ENCODE measurements at places on chromosomes 16 and 17.

DNA sequence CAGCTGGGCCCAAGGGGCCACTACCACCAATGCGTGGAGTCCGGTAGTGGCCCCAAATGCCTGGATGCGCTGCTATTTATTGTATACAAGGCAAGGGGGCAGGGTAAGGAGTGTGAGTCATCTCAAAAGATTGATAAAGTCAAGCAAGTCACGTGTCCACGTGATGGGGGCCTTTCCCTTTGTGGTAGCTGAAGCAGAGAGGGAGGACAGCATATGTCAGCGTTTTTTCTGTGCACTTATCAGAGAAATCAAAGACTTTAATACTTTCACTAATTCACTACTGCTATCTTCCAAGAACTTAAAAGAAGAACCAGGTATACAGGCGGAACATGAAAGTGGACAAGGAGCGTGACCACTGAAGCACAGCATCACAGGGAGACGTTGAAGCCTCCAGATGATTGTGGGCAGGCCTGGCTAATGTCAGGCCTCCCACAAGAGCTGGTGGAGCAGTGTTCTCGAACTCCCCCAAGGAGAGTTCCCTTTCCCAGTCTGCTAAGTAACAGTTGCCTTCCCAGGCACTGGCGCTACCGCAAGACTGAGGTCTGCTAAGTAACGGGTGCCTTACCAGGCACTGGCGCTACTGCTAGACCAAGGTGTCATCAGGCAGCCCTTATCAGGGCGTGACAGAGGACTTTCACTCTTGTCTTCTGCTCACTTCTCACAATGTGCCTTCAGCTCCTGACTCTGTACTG, 10.8 kb upstream of the ASB16 start:
- peak; percentile 50 for DNase-seq

- no peak for DNase-seq
Measured at GRCh38 chr17:58960068-58960467, 146.6 kb downstream of the TRIM37 start.

GRCh38 chr17:58082341-58082869, 814 bp upstream of the DYNLL2 start:
- DNase-seq = no peak

DNA sequence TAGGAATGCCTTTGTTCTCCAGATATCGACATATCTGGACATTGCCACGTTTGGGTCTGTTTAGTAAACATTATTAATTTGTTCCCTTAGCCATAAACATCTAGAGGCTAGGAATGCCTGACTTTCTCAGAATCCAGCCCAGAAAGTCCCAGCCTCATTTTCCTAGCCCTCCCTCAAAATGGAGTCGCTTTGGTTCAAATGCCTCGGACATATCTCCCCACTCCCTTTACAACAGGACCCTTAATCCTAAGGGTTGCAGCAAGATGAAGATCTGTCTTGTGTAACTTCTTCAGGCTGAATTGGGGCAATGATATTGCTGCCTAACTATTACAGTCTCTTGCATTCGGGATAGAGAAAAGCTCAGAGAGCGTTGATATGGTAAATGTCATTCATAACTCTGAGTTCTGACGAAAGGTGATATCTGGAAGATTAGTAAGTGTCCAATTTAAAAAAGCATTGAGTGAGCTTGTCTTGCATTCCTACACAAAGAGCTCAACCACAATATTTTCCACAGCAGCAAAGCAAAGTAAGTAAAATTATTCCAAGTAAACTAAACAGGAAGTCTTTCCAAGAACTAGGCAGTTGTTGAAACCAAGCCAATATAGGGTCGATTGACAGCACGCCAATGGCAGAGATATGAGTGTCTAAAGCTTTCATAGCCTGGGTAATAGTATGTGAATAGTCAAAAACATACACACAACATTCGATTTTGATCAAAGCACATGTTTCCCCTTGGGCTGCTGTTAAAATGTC, 46.0 kb upstream of the ARL4D start:
- DNase-seq = no peak

DNA sequence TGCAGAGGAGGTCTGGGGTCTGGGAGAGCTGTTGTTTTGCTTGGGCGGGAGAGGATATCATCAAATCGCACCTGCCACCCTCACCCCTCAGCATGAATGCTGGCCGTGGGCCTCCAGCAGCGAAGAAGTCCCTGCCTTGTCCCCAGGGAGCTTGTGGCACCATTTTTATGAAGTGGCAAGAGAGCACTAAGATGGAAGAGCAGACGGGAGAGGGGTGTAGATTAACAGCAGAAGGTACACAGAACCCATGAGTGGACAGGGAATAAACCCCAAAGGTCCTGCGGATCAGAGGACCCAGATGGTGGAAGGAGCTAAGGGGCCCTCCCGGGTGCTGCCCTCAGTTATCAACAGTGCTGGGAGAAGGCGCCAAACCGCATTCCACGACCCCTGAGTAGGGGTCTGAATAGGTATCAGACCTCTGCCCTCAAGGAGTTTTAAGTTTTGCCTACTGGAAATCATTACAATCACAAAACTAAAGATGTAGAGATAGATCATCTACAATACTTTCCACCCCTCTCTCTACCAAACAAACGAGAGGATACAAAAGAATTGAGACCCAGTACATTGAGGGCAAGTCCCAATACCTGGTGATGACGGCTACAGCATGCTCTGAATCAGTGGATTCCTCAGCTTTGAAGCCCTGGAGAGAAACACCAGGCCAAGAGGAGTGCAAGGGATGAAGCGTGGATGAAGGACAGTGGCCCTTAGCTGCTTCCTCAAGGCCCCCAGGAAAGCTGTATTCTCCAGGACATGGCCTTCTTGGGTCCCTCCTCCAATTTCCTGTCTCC, 60.2 kb downstream of the CCDC182 start:
- DNase-seq = no peak

- DNase-seq = no peak
Measured at GRCh38 chr16:62665269-62665668, 629.0 kb upstream of the CDH8 start.

DNA sequence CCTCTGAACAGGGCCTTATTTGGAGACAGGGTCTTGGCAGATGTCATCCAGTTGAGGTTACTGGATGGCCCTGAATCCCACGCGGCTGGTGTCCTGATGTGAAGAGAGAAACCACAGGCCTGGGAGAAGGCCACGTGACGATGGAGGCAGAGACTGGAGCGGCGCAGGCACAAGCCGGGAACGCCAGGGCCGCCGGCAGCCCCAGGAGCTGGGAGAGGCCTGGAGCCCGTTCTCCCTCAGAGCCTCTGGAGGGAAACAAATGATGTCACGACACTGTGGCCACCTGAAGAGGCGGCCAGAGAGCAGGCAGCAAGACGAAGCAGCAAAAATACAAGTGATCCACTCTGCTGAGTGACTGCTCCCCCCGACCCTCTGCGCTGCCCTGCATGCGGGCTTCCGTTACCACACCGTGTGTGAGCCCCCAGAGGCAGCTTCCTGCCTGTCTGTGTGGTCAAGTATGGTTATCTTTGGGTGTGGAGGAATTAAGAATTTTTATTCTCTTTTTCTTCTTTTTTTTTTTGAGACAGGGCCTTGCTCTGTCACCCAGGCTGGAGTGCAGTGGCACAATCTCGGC, 11.6 kb downstream of the CD7 start:
- DNase-seq = no peak

DNA sequence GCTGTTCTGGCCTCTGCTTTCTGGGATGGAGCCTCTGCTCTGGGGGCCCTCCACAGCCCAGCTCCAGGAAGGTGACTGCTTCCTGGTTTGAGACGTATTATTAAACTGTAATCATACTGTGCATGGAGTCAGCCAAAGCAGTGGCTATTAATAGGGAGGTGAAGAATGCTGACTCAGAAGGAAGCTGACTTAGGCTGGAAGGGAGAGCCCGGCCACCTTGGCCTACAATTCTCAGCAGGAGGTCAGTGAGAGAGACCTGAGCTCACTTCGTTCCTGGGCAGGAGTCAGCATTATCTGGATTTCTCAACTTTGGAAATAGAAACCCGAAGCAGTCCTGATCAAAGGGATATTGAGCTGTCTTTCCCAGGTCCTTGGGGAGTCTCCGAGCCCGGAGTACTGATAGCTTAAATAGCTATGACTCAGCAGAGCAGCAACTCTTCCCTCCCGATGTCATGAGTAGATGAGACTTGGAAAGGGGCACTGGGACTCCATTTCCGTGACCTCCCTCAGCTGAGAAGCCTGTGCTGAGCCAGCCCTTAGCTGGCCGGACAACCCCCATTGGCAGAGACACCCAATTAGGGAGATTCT, 91.8 kb downstream of the YPEL2 start:
- DNase-seq = no peak

GRCh38 chr17:67403065-67403464, 26.0 kb downstream of the PITPNC1 start:
- DNase-seq = no peak

GRCh38 chr16:78816499-78817195, 717.2 kb downstream of the WWOX start:
- no peak for DNase-seq

GRCh38 chr16:11347831-11348230, 2.6 kb downstream of the RMI2 start:
- no peak for DNase-seq

GRCh38 chr17:50273654-50274040, 619 bp upstream of the TMEM92 start:
- DNase-seq = no peak

DNA sequence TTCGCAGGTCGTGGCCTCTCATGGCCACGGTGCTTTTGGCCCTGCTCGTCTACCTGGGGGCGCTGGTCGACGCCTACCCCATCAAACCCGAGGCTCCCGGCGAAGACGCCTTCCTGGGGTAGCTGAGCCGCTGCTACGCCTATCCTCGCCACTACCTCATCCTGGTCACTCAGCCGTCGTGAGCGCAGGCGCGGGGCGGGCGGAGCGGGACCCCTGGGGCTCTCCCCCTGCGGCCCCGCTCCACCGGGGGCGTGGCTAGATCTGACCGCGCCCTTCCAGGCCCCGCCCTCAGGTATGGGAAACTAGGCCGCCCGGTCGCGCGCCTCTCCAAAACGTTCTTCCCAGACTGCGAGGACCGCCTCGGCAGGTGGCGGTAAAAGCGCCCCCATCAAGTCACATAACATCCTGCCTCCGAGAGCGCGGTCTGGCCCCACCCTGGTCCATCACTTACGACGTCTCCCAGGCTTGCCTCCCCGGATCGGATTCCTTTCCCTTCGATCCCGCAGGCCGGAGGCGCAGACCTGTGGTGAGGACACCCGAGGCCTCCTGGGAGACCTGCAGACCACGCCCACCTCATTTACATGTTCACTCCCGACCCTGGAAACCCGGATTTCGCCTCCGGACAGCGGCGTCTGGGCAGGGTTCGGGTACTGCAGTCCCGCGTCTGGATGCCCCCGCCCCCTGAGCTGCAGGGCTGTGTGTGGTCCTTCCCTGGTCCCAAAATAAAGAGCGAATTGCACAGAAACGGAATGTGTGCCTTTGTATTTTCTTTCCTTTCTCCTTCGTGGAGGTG, 91.5 kb upstream of the TMEM97 start:
- DNase-seq = no peak

DNA sequence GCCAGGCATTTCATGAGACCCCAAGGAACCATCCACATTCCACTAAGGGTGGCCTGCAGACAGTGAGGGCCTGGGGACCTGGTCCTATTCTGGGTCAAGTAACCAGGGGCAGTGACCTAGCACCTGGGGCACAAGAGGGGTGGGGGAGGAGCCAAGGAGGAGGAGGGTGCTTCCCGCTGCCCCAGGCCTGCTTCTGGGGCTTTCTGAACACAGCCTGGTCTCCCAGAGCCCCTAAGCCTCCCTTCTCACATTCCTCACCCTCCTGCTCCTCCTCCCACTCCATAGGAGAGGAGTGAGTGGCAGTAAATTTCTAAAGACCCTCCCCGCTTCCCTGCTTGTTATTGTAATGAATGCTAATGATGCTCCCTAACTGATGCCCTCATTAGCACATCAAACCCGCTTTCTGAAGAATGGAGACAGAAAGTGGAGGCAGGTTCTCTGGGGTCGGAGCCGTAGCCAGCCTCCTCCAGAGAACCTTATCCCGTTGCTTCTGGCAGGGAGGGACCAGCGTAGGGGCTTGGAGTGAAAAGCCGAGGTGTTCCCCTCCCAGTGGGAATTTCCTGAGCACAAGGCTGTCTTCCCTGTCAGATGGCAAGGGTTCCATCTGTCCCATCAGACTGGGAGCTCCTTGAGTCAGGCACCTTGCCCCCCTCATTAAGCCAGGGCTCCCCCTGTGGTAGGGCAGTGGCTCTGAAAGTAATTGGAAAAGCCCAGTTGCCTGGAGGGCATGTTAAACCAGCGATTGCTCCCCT, 3.7 kb upstream of the SRCIN1 start:
- no peak for DNase-seq

DNA sequence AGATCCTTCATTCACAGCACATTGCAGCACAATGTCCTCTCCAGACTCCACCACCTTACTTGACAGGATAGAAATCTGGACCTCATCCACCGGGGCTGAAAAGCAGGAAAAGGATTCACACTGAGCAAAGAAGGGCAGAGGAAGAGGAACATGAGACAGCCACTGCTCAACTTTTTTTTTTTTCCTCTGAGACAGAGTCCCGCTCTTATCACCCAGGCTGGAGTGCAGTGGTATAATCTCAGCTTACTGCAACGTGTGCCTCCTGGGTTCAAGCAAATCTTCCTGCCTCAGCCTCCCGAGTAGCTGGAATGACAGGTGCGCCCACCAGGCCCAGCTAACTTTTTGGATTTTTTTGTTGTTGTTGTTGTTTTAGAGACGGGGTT, 34.4 kb downstream of the PECAM1 start:
- no peak for DNase-seq

DNA sequence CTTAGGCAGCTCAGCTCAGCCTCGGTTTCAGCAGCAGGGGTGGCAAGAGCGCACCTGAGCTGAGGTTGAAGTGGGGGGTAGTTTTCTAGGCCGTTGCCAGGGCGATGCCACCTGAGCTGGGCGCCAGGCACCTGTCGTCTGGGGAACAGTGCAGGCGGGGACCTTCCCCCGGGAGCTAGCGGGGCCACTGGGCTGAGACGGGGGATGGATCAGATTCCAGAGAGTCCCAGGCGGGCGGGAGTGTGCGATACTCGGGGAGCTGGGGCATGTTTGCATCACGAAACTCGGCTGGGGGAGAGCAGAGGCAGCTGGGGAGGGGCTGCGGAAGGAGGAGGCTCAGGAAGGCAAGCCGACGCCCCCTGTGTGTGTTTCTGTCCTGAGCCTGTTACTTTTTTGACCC, 477 bp upstream of the CLDN9 start:
- DNase-seq = no peak

DNA sequence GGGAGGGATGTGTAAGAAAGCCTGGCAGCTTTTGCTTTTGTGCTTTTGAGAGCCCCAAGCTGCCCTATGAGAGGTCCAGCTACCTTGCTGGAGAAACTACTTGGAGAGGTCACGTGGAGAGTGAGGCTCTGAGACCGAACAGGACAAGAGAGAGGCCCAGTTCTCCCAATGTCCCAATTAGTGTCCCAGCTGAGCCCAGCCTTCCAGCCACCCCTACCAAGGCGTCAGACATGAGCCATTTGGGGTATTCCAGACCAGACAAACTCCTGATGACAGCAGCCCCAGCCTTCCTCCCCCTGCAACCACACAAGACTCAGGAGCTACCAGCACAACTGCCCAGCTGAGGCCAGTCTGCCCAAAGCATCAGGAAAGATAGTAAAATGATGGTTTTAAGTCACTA, 35.0 kb downstream of the NKD1 start:
- DNase-seq = no peak

DNA sequence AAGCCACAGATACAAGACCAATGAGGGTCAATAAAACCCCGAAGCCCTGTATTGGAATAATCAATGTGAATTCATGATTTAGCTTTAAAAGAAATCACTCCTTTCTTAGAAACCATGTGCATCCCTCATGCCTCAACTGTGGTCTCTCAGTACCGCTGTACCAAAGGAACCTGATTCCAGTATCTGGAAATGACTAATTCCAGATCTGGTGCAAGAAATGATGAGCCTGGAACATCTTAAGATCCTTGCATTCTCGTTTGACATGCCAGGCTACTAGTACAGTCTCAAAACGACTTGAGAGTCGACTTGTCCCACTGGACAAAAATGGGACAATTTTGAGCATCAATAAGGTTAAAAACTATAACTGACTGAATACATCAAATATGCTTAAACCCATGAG, 21.2 kb downstream of the USP31 start:
- no peak for DNase-seq

Measured in T-helper 22 cell (primary cell).